ENCODE measurements at places on chromosomes 1 and 21.

GRCh38 chr1:6907201-6907600 is 121.9 kb downstream of the CAMTA1 start:
- no peak for DNase-seq

- peak; percentile 55 for DNase-seq
These were observed 27.8 kb upstream of the SUMO3 start for GRCh38 chr21:44845418-44846223.

DNA sequence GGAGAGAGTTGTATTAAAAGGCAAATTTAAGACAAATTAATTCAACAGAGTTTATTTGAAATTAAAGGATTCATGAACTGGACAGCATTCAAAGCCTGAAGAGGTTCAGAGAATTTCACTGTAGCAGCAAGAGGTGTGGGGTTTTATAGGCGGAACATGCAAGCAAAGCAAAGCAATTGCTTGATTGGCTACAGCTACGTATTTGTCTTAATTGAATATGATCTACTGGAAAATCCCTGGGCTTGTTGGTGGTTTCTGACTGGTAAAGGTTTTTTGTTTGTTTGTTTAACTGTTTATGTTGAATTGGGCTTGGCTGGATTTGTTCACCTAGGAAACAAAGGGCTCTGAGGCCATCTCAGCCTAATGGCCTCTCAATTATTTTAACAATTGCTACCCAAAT is 61.5 kb downstream of the KCNK1 start:
- DNase-seq: no peak

DNA sequence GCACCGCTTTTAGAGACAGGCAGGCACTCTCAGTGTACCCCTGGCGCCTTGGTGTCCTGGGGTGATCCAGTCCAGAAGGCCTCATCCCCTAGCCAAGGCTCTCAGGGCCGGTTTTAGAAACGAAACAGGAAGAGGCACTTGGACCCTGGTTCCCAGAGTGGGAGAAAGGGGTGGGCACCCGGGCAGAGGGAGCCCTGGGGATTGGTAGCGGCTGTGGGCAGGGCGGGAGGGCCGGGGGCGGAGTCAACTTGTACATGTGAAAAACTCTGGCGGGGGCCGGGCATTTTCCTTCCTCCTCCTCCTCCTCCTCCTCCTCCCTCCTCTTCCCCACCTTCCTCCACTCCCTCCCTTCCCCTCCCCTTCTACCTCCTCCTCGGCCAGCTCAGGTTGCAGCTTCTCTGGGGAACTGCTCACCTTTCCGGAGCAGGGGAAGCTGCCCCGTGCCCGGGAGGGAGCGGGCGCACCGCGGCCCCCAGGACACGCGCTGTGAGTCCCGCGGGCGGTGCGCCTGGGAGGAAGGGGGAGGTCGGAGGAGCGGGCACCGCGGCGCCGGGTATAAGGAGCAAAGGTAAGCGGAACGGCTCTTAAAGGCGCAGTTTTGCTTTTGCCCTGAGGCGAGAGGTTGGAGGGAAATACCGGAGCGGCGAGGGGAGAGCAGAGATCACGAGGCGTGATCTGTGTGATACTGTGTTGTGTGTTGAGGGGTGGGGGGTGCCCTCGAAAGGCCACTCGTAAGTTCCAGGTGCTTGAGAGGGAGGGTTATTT is at the start of gene CDK18:
CDK18 (plus strand) TSS at position 359 of the 765 bp plus-strand sequence. CDS start 18,499 bp downstream, outside the sequence.
- peak; percentile 58 for DNase-seq

DNA sequence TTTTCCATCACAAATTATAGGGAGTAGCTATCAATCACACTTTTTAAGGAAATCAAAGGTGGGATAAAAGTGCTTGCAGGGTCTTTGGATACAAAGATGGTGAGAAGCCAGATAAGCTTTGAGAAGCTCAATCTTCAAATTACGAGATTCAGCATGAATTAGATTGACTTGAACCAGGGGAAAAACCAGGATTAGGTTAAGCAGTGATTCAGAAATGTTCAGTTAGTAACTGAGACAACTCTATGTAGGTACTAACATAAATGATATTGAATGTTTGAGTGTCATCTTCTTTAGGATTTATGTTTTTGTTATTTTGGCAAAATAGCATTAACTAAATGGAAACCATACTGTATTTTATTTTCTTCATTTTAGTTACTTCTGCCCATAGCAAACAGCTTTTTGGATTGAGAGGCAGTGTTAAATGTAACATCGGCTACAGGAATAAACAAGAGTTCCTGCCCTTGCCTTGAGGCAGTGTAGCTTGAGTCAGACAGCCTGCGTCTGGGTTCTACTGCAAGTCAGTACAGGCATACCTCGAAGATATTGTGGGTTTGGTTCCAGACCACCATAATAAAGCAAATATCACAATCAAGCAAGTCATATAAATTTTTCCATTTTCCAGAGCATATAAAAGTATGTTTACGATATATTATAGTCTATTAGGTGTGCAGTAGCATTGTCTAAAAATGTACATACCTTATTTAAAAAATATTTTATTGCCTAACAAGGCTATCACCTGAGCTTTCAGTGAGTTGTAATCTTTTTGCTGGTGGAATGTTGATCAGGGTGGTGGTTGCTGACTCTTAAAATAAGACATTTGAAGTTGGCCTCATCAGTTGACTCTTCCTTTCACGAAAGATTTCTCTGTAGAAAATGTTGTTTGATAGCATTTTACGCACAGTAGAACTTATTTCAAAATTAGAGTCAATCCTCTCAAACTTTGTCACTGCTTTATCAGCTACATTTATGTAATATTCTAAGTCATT is 36.9 kb upstream of the BACH1 start:
- no peak for DNase-seq

DNA sequence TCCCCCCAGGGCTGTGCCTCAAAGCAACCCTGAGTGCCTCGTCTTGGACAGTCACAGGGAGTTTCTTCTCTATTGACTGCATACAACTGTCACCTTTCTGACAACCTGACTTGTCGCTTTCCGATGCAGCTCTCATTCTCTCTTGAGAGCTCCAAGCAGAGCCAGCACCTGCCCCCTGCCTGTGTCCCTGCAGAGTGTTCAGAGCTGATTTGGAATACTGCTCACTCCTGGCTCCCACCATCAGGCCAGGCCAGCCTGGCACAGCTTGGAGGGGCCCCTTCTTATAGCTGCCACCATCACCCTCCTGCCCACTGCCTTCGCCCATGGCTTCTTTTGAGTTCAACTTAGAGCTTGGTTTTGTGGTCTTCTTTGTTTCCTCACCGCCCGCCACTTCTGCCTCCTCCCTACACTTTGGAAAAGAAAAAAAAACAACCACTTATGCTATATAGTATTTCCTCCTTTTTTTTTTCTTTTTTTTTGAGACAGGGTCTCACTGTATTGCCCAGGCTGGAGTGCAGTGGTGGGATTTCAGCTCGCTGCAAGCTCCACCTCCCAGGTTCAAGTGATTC is 12.3 kb downstream of the NCF2 start:
- no peak for DNase-seq

DNA sequence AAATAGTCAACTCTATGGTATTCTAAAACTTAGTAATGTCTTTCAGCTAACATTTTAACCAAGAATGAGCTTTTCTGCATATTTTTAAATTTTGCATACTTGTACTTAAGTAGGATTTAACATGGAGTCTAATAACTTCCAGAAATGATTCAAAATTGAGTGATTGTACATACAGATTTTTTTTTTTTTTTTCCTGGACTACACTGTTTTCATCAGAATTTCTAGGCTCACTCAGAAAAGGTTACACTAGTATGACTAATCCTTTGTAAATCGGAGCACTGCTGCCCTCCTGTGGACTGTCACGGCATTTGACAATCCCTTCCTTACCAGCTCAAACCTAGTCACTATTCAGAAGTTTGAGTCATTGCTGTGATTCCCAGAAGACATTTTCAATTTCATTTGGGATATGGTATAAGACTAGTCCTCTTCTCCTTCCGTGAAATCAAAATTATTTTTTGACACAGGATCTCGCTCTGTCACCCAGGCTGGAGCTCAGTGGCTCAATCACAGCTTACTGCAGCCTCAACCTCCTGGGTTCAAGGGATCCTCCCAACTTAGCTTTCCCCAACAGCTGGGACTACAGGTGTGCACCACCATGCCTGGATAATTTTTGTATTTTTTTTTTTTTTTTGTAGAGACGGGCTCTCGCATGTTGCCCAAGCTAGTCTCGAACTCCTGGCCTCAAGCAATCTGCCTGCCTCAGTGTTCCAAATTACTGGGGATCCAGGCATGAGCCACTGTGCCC is 45.5 kb downstream of the CD46 start:
- peak; percentile 83 for DNase-seq
